Stimulated activated naive B cell treated with anti-CD40 and anti-IgM and Interleukin-4, amounts not matched to agents 10 μg/mL and 1 μg/mL and 100 μg/mL, for 72 hours (primary cell): ENCODE measurements at places on chromosomes 13 and 19.

GRCh38 chr13:78147905-78148304, 229.3 kb upstream of the EDNRB start:
- no peak for DNase-seq

GRCh38 chr19:279231-279630, 12.0 kb downstream of the PLPP2 start:
- no peak for DNase-seq

DNA sequence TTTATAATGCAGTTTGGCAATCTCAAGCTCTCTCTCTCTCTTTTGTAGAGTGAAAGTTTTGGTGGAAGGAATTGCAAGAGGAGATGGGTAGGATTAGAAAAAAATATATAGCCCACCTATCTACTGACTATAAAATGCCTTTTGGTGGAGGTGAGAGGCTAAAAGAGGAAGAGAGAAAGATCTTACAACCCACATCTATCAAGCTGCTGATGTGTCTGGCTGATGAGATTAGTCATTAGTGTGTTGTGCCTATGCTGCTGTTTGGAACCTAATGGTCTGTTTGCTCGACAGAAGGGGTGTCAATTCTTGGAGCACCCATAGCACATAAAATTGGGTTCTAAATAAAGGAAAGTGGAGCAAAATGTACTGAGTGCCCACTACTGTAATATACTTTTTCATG, 411.0 kb downstream of the HS6ST3 start:
- DNase-seq: no peak

DNA sequence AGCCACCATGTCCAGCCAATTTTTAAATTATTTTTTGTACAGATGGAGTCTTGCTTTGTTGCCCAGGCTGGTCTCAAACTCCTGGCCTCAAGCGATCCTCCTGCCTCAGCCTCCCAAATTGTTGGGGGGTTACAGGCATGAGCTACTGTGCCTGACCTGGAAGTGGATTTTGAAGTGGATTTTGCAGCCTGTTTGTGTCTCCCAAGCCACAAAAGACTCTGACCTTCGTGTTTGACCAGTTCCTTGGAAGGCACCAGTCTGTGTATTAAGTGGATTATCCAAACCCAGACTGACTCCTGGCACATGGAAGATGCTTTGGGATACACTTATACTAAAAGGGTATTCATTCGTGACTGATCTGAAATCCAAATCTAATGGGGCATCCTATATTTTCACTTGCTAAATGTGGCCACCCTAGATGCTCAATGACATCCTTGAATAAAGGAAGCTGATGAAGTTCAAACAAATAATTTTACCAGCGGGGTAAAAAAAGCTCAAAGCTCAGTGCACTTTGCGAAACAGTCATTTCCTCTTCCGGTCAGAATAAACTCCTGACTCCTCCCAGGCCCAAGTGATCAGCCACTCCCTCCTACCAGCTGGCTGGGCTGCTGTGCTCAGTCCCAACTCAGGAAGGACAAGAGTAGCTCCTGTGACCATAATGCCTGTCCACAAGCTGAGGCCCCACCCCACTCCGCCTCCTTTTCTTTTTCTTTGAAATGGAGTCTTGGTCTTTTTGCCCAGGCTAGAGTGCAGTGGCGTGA, 32.6 kb upstream of the GATAD2A start:
- peak; percentile 39 for DNase-seq

- DNase-seq: no peak
Measured at GRCh38 chr19:33668968-33669367, 47.2 kb downstream of the CHST8 start.

GRCh38 chr13:98802559-98802958, 50.1 kb upstream of the SLC15A1 start:
- DNase-seq: no peak

DNA sequence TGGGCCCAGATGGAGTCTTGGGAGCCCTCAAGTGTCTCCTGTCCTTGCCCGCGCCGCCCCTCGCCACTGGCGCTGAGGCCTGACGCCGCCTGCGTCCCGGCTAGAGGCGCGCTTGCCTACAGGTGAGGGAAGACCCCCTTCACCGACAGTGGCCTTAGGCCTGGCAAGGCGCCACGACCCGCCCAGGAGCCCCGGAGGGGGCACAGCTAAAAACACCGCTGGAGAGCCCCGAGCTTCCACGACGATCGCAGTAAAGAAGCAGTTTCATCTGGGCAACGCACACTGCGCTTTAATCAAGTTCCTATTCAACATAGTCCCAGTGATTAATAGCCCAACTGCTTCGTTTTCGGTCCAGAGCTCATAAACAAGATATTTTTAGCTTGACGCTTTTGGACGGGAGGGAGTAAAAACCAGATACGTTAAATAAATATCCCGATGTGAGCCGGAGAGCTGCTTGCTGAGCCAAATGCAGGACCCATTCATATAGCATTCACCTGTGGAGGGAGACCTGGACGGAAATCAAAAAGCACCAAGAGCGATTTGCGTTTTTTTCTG, 1.5 kb upstream of the CEBPA start:
- no peak for DNase-seq

GRCh38 chr13:110536006-110536693, 25.4 kb downstream of the RAB20 start:
- DNase-seq: peak; percentile 37

- DNase-seq: no peak
Measured at GRCh38 chr13:92221916-92222315, 823.5 kb downstream of the GPC5 start.

DNA sequence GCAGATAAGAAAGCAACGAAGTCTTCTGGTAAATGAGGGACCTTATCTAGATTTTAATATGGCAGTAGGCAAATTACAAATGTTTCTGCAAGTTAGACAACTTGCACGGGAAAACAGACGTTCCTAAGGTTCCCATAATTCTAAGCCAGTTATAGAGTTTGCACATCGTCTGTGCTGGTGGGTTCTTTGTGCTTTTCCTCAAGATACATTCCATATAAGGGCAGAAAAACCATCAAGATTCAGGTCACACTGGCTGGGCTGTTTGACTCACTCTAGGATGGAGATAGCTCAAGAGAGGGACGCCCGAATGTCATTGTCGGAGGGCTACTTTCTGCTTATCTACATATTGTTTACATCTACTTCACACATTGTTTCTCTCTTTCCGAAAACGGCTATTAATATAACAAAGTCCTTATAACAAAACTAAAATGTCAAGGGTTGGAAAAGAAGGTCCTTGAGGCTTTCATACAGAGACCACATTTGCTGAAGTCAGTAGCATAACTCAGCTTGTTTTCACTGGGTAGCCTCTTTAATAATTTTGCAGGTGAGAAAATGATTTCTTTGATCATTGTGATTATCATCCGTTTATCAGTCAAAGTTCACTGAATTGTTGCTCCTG, 44.4 kb downstream of the SOX1 start:
- no peak for DNase-seq

- DNase-seq: peak; percentile 53
Measured at GRCh38 chr19:47210689-47211316, 20.2 kb downstream of the BBC3 start.

DNA sequence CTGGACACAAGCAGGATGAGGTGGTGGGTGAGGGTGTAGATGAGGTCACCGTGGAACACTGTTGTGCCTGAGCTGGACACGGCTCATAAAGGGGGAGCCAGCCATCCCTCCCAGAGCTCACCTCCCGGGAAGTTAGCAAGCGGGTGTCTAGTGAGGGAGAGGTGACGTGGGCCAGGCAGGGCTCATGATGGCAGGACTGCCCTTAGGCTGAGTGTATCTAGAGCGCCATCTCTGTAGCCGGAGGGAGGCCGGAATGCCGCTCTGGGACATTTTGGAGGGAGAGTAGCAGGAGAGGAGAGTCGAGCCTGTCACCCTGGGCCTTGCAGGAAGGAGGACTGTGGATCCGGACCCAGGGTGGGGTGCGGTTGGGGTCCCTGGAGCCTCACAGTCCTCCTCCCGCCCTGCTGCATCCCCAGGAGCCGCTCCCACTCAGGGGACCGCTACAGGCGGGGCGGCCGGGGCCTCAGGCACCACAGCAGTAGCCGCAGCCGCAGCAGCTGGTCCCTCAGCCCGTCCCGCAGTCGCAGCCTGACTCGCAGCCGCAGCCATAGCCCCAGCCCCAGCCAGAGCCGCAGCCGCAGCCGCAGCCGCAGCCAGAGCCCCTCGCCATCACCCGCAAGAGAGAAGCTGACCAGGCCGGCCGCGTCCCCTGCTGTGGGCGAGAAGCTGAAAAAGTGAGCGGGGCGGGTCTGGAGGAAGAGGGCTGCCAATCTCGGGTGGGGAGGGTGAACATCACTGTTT, 9.2 kb downstream of the ZNF296 start:
- DNase-seq: no peak

GRCh38 chr19:10751109-10751953, 33.5 kb downstream of the DNM2 start:
- DNase-seq: no peak

DNA sequence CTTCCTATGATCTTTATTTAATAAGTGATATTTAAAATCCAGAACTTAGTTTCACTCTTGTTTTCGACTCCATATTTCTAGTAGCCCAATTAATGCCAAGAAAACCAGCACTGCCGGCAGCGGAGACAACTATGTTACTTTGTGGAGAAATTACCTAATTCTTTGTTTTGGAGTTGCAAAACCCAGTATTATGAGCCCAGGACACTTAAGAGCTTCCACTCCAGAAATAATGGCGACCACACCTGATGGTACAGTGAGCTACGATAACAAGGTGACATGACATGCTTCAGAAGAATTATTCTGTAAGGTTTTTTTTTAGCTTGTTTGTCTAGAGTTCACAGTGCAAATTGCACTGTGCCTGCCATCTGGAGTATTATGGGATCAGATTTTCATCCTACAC, 136.4 kb downstream of the ZAR1L start:
- DNase-seq: no peak

GRCh38 chr19:48495396-48495795, 16.2 kb downstream of the LMTK3 start:
- no peak for DNase-seq

GRCh38 chr19:8253678-8254077, 44.5 kb downstream of the CERS4 start:
- DNase-seq: no peak

DNA sequence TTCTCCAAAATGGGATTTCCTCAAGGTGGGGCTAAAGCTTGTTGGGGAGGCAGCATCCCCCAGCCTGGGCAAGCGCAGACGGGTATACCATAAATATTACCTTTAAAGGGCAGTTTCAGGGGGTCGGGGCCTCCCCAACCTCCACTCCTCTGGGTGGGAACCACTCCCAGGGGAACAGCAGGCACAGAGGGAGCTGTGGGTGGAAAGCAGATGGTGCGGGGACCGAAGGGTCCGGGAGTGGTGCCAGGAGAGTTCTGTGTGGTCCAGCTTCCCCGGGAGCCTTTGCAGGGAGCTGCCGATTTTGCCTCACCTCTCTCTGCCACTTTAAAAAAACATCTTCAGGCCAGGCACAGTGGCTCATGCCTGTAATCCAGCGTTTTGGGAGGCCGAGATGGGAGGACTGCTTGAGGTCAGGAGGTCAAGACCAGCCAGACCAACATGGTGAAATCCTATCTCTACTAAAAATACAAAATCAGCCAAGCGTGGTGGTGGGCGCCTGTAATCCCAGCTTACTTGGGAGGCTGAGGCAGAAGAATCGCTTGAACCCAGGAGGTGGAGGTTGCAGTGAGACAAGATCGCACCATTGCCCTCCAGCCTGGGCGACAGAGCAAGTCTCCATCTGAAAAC, 5.5 kb downstream of the MAST3 start:
- no peak for DNase-seq

DNA sequence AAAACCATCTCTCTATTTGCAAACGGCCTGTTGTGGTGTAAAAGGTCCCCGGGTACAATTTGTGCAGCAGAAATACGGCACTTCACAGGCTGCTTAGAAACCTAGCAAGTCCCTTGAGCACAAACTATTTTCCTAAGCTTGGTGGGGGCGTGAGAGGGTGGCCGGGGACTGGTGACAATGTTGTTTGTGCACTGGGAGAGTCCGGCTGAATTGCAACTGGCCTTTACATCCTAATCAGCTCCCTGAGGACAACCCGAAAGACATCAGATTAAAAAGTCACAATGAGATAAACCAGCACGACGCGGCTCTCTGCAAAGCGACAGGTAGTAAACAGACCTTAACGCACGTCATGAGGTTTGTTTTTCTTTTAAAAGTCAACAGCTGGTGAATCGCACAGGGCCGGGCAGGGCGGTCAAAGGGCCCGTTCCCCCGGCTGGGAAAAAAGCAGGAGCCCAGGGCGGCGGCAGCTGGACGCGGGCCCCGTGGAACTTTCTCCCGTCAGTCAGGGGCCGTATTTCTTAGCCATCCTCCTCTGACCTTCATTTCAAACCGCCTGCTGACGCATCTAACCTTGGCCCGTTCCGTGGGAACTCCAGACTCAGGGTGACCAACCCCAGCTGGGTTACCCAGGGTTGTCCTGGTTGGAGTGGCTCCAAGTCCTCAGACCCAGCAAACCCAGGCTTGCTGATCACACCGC, 112.3 kb downstream of the GADD45B start:
- DNase-seq: no peak

- DNase-seq: peak; percentile 59
Measured at GRCh38 chr19:39448271-39448670, 2.9 kb downstream of the SUPT5H start.

GRCh38 chr13:80180740-80181355, 160.1 kb downstream of the SPRY2 start:
- no peak for DNase-seq

DNA sequence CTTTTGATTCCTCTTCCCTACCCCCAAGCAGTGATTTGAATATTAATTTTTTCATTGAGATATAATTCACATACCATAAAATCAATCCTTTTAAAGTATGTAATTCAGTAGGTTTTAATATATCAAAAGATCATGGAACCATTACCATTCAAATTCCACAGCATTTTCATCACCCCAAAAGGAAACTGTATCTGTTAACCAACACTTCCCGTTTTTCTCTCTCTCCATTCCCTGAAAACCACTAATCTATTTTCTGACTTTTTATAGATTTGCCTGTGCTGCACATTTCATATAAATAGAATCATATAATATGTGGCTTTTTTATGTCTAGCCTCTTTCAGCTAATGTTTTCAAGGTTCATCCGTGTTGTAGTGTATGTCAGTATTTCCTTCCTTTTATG, 107.1 kb downstream of the PAN3 start:
- no peak for DNase-seq

GRCh38 chr13:60944863-60945262, 470.8 kb downstream of the PCDH20 start:
- DNase-seq: no peak

GRCh38 chr13:62960723-62961122, 1545.1 kb upstream of the PCDH20 start:
- DNase-seq: no peak

- peak; percentile 11 for DNase-seq
Measured at GRCh38 chr13:31909864-31910551, 121.6 kb upstream of the FRY start.
